ENCODE measurements at places on chromosomes 7 and 10.

GRCh38 chr10:102633848-102634247 is 10.4 kb upstream of the TRIM8 start:
- DNase-seq = no peak

GRCh38 chr10:59279476-59279875 is 82.9 kb downstream of the FAM13C start:
- DNase-seq = no peak

DNA sequence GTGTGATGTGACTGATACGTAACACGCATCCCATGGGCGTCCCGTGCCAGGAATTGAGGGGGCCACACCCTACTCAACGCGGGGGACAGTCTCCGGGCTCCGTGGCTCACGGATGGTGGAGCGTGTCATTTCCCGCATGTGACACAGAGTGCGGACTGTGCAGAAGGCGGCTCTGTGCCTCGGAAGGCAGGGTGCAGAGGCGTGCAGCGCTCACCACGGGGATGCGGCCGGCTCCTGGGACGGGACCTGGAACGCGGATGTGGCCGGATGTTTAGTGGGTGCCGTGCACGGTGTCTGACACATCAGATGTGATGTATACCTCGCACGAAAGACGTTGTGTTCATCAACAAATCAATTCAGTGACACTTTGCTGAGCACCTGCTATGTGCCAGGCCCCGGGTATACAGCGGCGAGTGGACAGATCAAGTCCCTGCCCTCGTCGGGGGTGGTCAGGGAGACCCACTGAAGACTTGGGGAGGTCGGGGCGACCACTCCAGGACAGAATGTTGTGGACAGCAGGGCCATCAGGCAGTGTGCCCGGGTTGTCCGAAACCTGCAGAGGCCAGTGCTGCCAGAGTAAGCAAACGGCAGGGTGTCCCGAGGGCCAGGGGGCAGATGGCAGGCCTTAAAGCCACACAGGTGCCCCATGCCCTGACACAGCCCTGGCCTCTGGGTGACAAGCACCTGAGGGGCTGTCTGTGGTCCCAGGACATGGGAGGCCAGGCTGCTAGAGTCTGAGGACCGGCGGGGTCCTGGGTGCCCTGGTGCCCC is 38.1 kb downstream of the MICALL2 start:
- DNase-seq = no peak

DNA sequence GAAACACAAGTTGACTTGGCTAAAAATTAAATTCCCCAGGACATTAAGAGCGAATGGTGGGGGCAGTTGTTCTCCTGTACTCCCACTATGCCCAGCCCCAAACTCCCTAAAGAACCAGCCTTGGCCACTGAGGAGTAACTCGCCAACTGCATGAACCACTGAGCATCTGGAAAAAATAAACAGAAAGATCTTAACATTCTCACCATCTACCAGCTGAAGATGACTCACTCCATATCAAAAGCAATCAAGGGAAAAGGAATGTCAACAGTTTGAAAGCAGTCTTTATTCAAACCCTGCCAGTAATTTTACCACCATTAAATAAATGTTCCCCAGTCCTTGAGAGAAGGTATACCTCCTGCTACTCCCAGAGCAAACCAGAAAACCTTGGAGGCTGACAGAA is 45.4 kb downstream of the CTTNBP2 start:
- no peak for DNase-seq

- no peak for DNase-seq
Observed at GRCh38 chr10:118913825-118914224, 115.7 kb upstream of the NANOS1 start.
